ENCODE measurements at places on chromosomes 11 and 22. TPM values are rescaled to one million over a fixed set of nuclear protein-coding genes. Genes with fewer than 3 reads are reported as not detected.

Gene ADORA2A
- total RNA-seq = 15.0 TPM

Gene CHST1
- not detected for total RNA-seq

Gene XKR3
- total RNA-seq = not detected

Gene FIBIN
- total RNA-seq = not detected

Gene GSTT2B
- total RNA-seq = 0.81 TPM

Gene CARD18
- not detected for total RNA-seq

Gene LRRC56
- 3.4 TPM for total RNA-seq

GRCh38 chr11:20444535-20444934, 57.0 kb downstream of the PRMT3 start:
- DNase-seq = no peak

GRCh38 chr11:105923252-105923651, 98.8 kb downstream of the MSANTD4 start:
- no peak for DNase-seq

GRCh38 chr11:77444261-77444660, 29.6 kb downstream of the PAK1 start:
- DNase-seq = no peak

- DNase-seq = no peak
Observed at GRCh38 chr11:94060401-94060800, 39.2 kb downstream of the HEPHL1 start.

GRCh38 chr11:126115127-126115495, 52.4 kb upstream of the CDON start:
- DNase-seq = no peak

GRCh38 chr11:127790592-127790991, 790.0 kb upstream of the KIRREL3 start:
- no peak for DNase-seq

GRCh38 chr11:128527046-128527445, 60.3 kb downstream of the ETS1 start:
- DNase-seq = no peak

- no peak for DNase-seq
Observed at GRCh38 chr11:10875430-10876021, 17.7 kb upstream of the ZBED5 start.
